ENCODE measurements at places on chromosomes 13 and 19. TPM values are rescaled to one million over a fixed set of nuclear protein-coding genes. Genes with fewer than 3 reads are reported as not detected.

Gene ERICH4
- not detected for total RNA-seq

Gene FOXA3
- not detected for total RNA-seq

Gene NPAS1
- 0.16 TPM for total RNA-seq

Gene UBE2L5
- not detected for total RNA-seq

Gene MCEMP1
- total RNA-seq = 0.16 TPM

Gene CFAP97D2
- not detected for total RNA-seq

Gene PODNL1
- total RNA-seq = 6.3 TPM

Gene VSTM1
- 0.86 TPM for total RNA-seq

Gene ZNF8
- total RNA-seq = 5.1 TPM

Gene PRR22
- total RNA-seq = 0.96 TPM

Gene METTL21C
- total RNA-seq = not detected

Gene PEAK3
- 0.49 TPM for total RNA-seq

Gene GGN
- 0.18 TPM for total RNA-seq

Gene THSD1
- 7.9 TPM for total RNA-seq

Gene SPC24
- total RNA-seq = 5.2 TPM

Gene CDX2
- not detected for total RNA-seq

Gene CD70
- 0.37 TPM for total RNA-seq

Gene NEK5
- total RNA-seq = 1.1 TPM

Measured in heart left ventricle (tissue), 16 donors.